ENCODE measurements at places on chromosomes 7 and 10. TPM values are rescaled to one million over a fixed set of nuclear protein-coding genes. Genes with fewer than 3 reads are reported as not detected.

DNA sequence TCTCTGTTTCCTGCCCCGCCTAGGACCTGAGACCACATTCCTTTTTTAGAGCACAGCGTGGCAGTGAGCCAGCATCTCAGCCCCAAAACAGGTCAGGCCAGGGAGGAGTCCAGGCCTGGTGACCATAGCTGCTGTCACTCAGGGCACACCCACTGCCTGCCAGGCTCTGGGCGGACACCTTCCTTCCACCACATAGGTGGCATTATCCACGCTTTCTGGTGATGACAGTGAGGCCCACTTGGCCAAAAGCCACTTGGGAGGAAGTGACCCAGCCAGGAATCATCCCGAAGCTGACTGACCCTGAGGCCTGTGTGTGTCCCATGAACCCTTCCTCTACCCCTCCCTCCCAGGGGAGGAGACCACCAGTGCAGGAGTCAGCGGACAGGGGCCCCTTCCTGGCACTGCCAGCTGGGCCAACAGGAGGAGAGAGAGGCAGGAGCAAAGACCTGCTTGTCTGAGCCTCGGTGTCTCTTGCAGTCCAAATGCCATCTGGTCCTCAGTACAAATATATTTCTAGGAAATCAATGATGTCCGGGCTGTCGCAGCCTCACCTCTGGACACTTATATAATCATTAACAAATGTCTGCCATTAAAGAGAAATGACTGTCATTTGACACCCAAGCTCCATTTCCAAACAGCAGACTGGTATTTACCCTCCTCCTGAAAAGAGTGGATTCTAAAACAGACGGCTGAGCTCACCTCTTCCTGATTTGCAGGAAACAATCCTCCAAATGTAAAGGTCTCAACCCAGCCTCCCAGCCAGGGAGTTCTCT lies 63.0 kb downstream of the ABRAXAS2 start:
- DNase-seq, result no peak

DNA sequence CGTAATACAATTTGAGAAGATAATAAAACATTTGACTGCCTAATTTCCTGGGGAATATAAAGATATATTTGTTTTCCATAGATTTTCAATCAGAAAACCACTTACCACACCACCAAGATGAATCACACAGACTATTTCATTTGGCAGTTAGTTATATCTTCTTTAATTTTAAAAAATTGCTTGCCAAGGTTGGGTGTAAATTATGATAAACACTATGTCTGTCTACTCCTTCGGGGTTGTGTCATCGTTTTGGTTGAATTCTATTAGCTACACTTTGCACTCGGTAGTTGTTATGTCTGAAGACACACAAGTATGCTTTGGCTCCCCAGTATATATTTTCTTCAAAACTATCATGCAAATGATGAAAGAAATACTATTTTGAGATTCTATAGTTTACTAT lies 594.8 kb upstream of the SEMA3D start:
- no peak for DNase-seq

- no peak for DNase-seq
Observed at GRCh38 chr7:116924741-116925140, 28.6 kb upstream of the ST7 start.

DNA sequence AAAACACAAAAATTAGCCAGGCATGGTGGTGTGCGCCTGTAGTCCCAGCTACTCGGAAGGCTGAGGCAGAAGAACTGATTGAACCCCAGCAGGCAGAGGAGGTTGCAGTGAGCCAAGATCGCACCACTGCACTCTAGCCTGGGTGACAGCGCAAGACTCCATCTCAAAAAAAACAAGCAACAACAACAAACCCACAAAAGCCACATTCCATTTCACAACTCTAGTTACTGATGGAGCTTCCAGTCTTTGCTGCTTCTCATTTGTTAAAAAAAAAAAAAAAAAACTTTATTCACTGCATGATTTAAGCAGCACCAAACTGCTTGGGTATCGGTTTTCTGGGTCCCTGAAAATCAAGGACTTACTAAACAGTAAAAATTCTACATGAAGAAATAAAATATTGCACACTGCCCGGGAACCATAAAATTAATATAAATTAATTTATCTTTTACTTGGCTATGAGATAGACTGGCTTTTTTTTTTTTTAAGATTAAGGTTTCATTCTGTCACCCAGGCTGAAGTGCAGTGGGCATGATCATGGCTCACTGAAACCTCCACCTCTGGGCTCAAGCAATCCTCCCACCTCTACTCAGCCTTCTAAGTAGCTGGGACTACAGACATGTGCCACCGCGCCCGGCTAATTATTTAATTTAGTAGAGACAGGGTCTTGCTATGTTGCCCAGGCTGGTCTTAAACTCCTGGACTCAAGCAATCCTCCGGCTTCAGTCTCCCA lies 42.0 kb downstream of the SRPK2 start:
- no peak for DNase-seq

The EVX1 gene
- 0.04 TPM for polyA plus RNA-seq

The AGR3 gene
- 2.4 TPM for polyA plus RNA-seq

GRCh38 chr7:39606352-39606751 lies 17.0 kb upstream of the RALA start:
- no peak for DNase-seq

DNA sequence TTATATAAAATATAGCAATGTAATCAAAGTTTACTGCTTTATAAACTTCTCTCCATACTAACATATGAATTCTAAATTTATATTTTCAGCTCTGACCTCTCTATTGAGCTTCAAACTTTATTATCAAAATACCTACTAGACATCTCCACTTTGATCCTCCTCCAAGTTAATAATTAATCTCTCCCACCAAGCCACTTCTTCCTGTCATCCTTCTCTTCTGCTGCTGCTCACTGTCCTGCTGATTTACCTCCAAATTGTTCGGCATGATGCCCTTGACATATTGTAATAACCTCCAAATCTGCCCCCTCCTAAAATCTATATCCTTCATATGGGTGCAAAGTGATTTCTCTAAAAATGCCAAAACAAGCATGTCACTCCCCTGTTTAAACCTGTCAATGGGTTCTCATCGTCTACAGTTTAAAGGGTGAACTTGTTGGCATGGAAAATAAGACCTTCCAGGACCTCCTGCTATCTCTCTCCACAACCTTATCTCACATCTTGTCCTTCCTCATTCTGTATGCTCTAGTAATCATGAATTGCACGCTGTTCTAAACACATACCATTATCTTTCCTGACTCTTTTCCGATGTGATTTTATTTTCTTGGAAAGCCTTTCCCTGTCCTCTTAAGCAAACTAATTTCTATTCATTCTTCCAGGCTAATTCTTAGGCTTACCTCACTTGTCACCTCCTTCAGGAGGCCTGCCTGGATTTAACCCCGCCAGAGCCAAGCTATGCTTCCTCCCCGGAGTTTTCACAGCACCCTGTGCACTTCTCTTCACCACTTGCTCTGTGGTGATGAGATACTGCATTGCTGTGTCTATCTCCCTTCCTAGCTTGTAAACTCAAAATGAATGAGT lies 52.1 kb upstream of the STK17A start:
- DNase-seq, result no peak

DNA sequence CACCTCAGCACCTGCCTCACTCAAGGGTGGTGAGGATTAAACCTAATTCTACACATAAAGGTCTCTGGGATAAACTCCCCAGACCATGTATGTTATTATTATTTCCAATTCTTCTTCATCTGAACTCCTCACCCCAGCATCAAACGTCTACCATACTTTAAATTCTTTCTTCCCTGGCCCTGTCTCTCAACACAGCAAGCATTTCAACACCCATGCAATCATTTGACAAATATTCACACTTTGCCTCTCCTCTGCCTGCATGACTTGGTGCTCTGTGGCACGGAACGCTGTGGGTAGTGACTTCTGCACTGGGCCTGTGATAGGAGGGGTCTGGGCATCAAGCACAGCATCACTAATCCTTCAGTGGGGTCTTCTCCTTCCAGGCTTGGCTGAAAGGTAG lies 490.8 kb downstream of the TNS3 start:
- DNase-seq, result no peak

GRCh38 chr7:132059141-132059540 lies 502.7 kb upstream of the PODXL start:
- DNase-seq, result no peak

The GPR26 gene
- polyA plus RNA-seq, result not detected

- no peak for DNase-seq
Observed at GRCh38 chr10:109126016-109126415, 797.3 kb downstream of the XPNPEP1 start.

DNA sequence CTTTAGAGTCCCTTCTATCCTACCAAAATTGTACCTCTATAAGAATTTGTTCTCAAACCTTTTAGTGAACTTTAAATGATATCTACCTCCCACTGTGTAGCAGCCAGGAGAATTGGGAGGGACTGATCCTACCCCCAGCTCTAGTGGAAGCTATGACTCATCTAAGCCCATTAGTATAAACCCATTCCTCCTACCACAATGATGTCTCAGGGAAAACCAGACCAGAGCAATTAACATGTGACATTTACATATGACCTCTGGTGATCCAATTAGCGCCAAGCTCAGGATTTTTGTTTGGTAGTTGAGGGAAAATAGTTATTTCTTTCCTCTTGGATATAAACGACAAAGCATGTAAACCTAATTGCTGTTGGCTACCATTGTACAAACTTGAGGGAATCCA lies 33.1 kb upstream of the R3HCC1L start:
- DNase-seq, result no peak

DNA sequence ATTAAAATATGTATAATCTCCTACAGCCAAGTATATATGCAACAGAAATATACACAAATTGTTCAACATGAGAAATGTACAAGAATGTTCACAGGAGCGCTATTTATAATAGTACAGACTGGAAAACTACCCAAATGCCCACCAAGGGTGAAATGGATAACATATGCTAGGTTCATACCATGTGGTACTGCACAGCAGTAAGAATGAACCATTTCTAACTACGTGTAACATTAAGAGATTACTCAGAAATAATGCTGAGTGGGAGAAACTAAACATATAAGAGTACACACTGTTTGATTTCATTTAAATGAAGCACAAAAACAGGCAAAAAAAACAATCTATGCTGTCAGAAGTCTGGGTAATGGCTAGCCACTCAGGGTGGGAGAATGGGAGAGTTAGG lies 45.8 kb downstream of the RNLS start:
- no peak for DNase-seq

GRCh38 chr10:87850742-87851205 lies 12.6 kb downstream of the KLLN start:
- no peak for DNase-seq

Data from right renal cortex interstitium (tissue), 3 donors.